ENCODE measurements at places on chromosomes 12 and 14.

GRCh38 chr12:12127304-12127703 lies 56.6 kb downstream of the BCL2L14 start:
- DNase-seq, result no peak

- no peak for DNase-seq
Measured at GRCh38 chr14:81691931-81692330, 158.3 kb upstream of the SEL1L start.

- no peak for DNase-seq
Measured at GRCh38 chr12:90908465-90908864, 46.5 kb downstream of the CCER1 start.

- DNase-seq, result no peak
Measured at GRCh38 chr14:65042296-65042695, 55.6 kb downstream of the FNTB start.

- DNase-seq, result no peak
Measured at GRCh38 chr12:117101953-117102799, 3.0 kb upstream of the TESC start.

DNA sequence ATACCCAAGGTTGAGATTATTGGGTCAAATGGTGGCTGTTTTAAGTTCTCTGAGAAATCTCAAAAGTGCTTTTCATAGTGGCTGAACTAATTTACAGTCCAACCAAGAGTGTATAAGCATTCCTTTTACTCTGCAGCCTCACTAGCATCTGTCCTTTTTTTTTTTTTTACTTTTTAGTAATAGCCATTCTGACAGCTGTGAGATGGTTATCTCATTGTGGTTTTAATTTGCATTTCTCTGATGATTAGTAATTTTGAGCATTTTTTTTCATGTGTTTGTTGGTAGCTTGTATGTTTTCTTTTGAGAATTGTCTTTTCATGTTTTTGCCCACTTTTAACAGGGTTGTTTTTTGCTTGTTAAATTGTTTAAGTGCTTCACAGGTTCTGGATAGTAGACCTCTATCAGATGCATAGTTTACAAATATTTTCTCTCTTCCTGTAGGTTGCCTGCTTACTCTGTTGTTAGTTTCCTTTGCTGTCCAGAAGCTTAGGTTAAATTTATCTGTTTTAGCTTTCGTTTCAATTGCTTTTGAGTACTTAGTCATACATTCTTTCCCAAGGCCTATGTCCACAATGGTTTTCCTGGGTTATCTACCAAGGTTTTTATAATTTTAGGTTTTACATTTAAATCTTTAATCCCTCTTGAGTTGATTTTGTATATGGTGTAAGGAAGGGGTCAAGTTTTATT lies 881.3 kb upstream of the SEL1L start:
- DNase-seq, result no peak

DNA sequence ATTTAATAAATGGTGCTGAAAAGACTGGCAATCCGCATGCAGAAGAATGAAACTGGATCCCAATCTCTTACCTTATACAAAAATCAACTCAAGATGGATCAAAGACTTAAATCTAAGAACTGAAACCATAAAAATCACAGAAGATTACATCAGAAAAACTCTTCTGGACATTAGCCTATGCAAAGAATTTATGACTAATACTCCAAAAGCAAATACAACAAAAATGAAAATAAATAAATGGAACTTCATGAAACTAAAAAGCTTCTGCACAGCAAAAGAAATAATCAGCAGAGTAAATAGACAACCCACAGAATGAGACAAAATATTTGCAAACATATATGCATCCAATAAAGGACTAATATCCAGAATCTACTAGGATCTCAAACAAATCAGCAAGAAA lies 14.3 kb upstream of the CLEC1A start:
- no peak for DNase-seq

DNA sequence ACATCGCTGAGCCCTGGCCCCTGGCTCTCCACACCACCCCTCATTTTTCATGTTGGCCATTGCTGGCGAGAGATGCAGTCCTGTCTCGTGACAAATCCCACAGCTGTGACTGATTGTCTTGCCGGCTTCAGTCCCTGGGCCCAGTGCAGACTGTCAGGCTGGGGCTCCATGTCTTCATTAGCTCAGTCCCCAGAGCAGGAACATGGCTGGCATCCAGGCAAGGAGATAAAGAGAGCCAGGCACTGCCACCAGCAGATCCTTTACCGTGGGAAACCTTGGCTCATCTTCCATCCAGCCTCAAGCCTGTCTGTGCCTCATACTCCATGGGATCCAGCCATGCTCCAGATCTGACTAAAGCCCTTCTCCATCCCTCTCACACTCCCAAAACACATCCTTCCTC lies 284.7 kb upstream of the FKBP4 start:
- no peak for DNase-seq

DNA sequence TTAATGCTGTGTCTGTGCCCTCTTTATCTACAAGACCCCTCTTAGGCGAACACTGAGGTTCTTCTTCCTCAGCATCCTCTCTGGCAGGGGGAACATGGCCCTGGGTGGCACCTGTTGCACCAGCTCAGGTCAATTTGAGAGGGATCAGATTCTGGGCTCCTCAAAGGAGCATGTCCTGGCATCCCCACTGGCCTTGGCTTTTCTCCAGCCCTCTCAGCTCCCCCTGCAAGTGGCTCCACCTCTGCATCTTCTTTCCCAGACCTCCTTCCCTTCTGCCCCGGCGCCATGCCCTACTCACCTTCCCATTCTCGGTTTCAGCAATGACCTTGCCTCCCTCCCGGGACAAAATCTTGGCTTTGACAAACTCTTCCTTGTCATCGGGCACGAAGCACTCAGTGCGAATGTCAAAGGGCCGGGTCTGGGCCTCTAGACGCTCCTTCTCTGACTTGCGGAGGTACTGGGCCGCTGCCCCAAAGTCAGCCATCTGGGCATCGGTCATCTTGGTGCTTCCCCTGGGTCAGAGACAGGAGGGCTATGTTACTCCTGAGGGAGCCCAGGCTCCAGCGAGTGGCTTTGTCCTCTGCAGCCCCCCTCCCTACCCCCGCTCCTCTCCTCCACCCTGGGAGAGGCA lies 1.2 kb downstream of the MYH6 start:
- no peak for DNase-seq

DNA sequence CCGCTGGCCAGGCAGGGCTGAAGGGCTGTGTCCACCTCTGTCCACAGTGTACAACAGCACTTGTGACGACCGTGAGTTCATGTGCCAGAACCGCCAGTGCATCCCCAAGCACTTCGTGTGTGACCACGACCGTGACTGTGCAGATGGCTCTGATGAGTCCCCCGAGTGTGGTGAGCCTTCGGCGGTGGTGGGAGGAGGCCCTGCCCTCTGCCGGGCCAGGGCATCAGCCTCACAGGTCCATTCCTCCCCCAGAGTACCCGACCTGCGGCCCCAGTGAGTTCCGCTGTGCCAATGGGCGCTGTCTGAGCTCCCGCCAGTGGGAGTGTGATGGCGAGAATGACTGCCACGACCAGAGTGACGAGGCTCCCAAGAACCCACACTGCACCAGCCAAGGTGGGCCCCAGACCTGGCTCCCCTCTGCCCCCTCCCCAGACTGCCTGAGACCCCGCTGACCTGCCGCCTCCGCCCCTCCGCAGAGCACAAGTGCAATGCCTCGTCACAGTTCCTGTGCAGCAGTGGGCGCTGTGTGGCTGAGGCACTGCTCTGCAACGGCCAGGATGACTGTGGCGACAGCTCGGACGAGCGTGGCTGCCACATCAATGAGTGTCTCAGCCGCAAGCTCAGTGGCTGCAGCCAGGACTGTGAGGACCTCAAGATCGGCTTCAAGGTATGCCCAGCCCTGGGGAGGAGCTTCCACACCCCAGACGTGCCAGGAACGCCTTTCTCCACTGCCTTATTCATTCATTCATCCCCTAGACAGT lies 20.8 kb upstream of the NXPH4 start:
- DNase-seq, result no peak
